ENCODE measurements at places on chromosomes 3 and 15. TPM values are rescaled to one million over a fixed set of nuclear protein-coding genes. Genes with fewer than 3 reads are reported as not detected.

DNA sequence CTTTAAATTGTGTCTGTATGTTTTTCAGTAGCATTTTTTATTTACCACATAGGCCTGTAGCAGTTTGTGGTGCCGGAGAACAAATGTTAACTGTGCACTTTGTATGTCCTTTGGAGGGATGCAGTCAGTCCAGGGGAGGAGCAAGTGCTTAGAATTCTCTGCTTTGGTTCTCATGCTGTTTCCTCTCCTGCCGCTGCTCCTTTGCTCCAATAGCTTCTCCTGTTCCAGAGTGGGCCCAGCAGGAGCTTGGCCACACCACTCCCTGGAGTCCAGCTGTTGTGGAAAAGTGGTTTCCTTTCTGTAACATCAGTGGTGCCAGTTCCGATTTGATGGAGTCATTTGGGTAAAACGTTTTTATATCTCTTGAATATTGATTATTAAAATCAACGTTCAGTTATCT is 16.6 kb downstream of the TICRR start:
- no peaks in the 10 kb centered on the region for H3K4me1 ChIP-seq
- H3K36me3 ChIP-seq: peaks cover 15% of the 10 kb centered on the region

DNA sequence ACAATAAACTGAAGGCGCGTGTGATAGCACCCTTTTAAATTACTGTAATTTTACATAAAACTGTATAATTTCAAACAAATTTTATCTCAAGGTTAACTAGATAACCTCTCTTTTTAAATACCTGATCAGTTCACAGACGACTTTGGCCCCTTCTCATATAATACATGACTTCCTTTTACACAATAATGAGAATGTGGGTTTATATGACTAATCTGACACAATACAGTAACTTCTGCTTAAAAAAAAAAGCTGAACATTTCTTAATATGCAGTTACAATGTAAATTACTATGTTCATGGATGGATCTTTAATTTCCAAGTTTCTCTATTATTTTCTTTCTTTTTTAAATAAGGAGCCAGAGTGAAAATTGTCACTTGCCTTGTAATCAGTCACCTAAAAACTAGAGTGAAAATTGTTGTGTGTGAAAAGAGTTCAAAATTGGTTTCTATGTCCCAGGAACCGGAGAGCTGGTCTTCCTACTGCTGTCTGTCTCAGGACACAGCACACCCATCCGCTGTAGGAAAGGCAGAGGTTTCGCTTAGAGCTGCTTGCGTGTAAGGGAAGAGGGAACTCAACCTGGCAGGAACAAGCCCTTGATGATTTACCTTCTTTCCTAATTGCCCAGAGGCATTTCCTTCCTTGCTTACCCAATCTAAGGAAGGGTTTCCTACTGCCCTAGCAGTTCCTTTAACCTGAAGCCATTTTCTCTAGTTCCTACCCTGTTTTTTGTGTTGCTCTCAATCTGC is 33.3 kb downstream of the PLD1 start:
- H3K27ac ChIP-seq: no peak overlapping the region
- no peaks in the 10 kb centered on the region for H3K27me3 ChIP-seq
- H3K4me1 ChIP-seq: no peaks in the 10 kb centered on the region
- H3K36me3 ChIP-seq: no peaks in the 10 kb centered on the region

LIPC gene
- not detected for total RNA-seq

- no peak for DNase-seq
These were observed 87.7 kb downstream of the NEO1 start for GRCh38 chr15:73139744-73140553.

DNA sequence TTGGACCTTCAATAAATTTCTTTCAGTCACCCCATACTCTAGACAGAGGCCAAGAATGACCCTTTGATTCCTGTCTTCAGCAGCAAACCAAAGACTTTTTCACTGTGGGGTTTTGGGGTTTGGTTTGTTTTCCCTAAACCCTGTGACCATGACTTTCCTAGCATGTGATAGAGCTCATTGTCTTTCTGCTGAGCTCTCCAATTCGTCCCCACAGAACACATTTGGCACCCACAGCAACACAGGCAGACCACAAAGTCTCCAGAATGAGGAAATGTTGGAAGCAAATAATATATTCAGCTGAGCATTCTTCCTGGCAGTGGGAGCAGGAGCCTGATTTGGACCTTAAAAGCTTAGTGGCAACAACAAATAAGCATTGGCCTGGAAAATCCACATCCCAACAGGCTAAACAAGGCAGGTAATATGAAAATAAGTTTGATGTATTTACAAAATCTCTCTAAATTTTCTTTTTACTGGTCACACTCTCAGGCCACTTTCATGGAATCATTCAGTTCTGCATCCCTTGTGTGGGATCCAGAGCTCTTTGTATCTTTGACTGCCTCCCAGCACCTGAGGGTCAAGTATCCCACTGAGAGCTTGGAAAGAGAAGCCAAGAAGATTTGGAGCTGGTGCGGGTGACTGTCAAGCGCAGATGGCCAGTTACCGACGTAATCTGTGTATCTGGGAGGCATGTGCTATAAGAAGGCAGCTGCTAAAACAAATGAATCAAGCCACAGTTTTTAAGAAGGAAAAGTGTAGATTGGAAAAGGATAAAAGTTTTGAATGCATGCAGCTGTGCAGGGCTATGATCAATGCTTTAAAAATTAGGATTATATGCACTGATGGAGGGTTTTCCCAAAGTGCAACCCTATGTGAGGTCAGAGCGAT is 36.5 kb upstream of the CPB1 start:
- H3K4me1 ChIP-seq: no peaks in the 10 kb centered on the region
- no peak overlapping the region for H3K27ac ChIP-seq
- peak; percentile 26 for DNase-seq
- H3K36me3 ChIP-seq: no peaks in the 10 kb centered on the region
- no peak overlapping the region for H3K4me3 ChIP-seq

DNA sequence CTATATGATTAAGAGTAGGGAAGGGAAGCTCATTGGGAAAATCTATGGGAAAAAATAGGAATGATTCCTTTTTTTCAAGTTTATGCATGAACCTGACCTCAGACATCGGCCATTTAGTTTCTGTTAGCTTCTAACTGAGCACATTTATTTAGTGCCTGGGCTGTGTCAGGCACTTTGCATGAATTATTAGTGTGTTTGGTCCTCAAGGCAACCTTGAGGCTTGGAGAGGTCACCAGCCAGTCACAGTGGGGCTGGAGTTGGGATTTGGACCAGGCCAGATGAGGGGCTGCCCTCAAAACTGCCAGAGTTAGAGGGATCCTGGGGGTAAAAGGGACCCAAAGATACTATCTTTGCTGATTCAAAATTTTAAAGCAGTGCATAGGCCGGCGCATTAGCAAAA is 8.1 kb downstream of the SIAH2 start:
- no peak for DNase-seq
- H3K27me3 ChIP-seq: no peaks in the 10 kb centered on the region
- H3K4me1 ChIP-seq: peaks cover 6% of the 10 kb centered on the region
- H3K36me3 ChIP-seq: no peaks in the 10 kb centered on the region

CCDC39 gene
- total RNA-seq: 3.3 TPM

DNA sequence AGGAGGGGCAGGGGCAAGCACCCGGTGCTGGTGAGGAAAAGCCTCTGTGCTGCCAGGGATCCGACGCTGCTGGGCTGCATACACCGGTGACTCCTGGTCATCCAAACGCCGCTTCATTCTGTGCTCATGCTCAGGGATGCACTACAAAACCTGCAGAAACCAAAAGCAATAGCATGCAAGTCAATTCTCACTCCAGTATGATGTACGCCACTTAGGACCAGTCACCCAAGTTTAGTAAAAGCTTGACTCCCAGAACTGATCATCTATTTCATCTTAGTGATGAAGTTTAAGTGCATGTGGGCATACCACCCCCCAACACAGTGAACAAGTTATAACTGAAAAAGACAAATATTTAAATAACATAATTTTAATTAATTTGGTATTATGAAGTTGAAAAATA is 21.2 kb downstream of the SIN3A start:
- H3K27me3 ChIP-seq: no peaks in the 10 kb centered on the region
- peaks cover 9% of the 10 kb centered on the region for H3K4me1 ChIP-seq
- H3K4me3 ChIP-seq: no peak overlapping the region
- H3K27ac ChIP-seq: no peak overlapping the region
- DNase-seq: no peak

- H3K4me1 ChIP-seq: no peaks in the 10 kb centered on the region
- H3K27me3 ChIP-seq: no peaks in the 10 kb centered on the region
- H3K4me3 ChIP-seq: no peak overlapping the region
- no peak for DNase-seq
These were observed 248.5 kb downstream of the ZMAT3 start for GRCh38 chr3:178823150-178823549.

DNA sequence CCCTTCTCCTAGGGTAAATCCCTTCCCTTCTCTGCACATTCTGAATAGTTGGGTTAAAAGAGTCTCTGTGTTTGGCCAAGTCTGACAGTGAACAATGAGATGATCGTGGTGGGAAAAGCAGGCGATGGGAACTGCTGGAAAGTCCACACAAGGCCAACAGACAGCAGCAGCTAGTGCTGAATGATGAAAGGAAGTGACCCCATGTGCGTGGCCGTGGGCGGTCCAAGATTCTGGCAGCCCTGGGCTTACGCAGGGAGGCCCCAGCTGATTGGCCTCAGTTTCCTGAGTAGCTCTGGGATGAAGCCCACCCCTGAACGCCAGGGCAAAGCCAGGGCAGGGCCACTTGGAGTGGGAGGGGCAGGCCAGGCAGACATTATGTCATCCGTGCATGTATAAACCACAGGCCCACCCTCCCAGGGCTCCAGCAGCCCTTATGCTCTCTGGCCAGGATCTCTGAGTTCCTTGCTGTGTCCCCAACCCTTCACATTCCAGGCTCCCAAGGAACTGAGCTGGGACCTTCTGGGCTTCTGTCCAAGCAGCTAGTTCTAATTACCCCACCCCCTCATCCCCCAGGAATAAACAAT is 57.8 kb downstream of the CDC25A start:
- no peaks in the 10 kb centered on the region for H3K27me3 ChIP-seq
- H3K36me3 ChIP-seq: no peaks in the 10 kb centered on the region
- no peak overlapping the region for H3K27ac ChIP-seq
- DNase-seq: no peak
- H3K4me1 ChIP-seq: peaks cover 8% of the 10 kb centered on the region

IQCF2 gene
- total RNA-seq: not detected

- H3K27ac ChIP-seq: no peak overlapping the region
- H3K27me3 ChIP-seq: no peaks in the 10 kb centered on the region
- no peak for DNase-seq
- no peak overlapping the region for H3K4me3 ChIP-seq
These were observed 101.6 kb downstream of the APBA2 start for GRCh38 chr15:28987337-28987736.

REC114 gene
- total RNA-seq: not detected

EHD4 gene
- total RNA-seq: 6.9 TPM

DNA sequence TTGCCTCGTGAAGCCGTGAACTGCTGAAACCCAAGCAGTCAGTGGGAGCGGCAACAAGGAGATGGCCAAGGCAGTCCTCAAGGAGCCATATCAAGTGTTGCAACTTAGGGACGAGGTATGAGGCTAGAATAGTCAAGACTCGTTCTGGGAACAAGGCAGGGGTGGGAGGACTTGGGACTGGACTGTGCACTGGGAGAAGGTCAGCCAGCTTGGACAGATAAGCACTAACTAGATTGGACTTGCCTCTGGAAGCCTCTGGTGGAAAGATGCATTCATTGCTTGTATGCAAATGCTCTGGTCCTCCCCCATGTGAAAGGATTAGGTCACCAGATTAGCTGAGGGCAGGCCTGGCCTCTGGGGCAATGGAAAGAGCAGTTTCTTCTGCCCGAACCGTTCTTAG is 123.3 kb upstream of the CTNNB1 start:
- DNase-seq: peak; percentile 53
- no peak overlapping the region for H3K4me3 ChIP-seq
- H3K27me3 ChIP-seq: no peaks in the 10 kb centered on the region
- no peak overlapping the region for H3K27ac ChIP-seq
- no peaks in the 10 kb centered on the region for H3K36me3 ChIP-seq

GRCh38 chr3:47261301-47261700 is 21.3 kb downstream of the KIF9 start:
- no peak overlapping the region for H3K4me3 ChIP-seq
- H3K27me3 ChIP-seq: no peaks in the 10 kb centered on the region
- DNase-seq: no peak
- peaks cover 4% of the 10 kb centered on the region for H3K4me1 ChIP-seq
- H3K36me3 ChIP-seq: no peaks in the 10 kb centered on the region

LRRC3B gene
- total RNA-seq: 8.2 TPM

DNA sequence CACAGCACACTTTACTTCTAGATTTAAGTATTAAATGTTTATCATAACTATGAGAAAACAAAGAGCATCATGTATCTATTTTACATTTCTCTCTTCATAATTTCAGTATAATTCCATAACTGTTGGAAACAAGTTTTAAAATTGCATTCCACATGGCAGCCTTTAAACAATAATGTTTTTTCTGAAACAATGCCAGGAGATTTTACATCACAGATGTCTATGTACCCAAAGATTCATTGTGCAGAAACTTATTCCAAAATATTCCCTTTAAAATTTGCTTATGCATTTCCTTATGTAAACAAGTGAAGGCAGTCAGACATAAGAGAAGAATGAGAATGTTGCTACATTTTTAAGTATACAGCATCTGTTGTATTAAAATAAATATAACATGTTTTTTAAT is 324.9 kb upstream of the COL8A1 start:
- H3K27me3 ChIP-seq: no peaks in the 10 kb centered on the region
- H3K27ac ChIP-seq: no peak overlapping the region
- DNase-seq: no peak
- H3K4me1 ChIP-seq: no peaks in the 10 kb centered on the region
- H3K36me3 ChIP-seq: no peaks in the 10 kb centered on the region

BFSP2 gene
- total RNA-seq: not detected

FBXL22 gene
- 0.71 TPM for total RNA-seq

- no peaks in the 10 kb centered on the region for H3K36me3 ChIP-seq
- no peak overlapping the region for H3K4me3 ChIP-seq
- no peak overlapping the region for H3K27ac ChIP-seq
- no peaks in the 10 kb centered on the region for H3K4me1 ChIP-seq
- H3K27me3 ChIP-seq: no peaks in the 10 kb centered on the region
- DNase-seq: no peak
These were observed 212.3 kb upstream of the NECTIN3 start for GRCh38 chr3:110859336-110859735.

TIMP4 gene
- 0.15 TPM for total RNA-seq

GRCh38 chr3:180990505-180990904 is 969 bp upstream of the DNAJC19 start:
- DNase-seq: no peak
- H3K27me3 ChIP-seq: no peaks in the 10 kb centered on the region
- H3K4me1 ChIP-seq: peaks cover 30% of the 10 kb centered on the region
- H3K4me3 ChIP-seq: peak overlapping the region; percentile 67

TF gene
- total RNA-seq: 0.77 TPM

GRCh38 chr3:127848131-127849129 is 26.1 kb upstream of the MGLL start:
- H3K4me3 ChIP-seq: no peak overlapping the region
- DNase-seq: no peak
- no peaks in the 10 kb centered on the region for H3K36me3 ChIP-seq
- no peak overlapping the region for H3K27ac ChIP-seq
- peaks cover 13% of the 10 kb centered on the region for H3K4me1 ChIP-seq

DUOXA1 gene
- not detected for total RNA-seq

SLC12A8 gene
- 4.6 TPM for total RNA-seq

GRCh38 chr3:140223631-140224030 is 288.6 kb downstream of the CLSTN2 start:
- H3K36me3 ChIP-seq: no peaks in the 10 kb centered on the region
- no peaks in the 10 kb centered on the region for H3K27me3 ChIP-seq

GP9 gene
- total RNA-seq: not detected

- no peaks in the 10 kb centered on the region for H3K36me3 ChIP-seq
- no peak overlapping the region for H3K4me3 ChIP-seq
- no peaks in the 10 kb centered on the region for H3K27me3 ChIP-seq
- no peak for DNase-seq
These were observed 410 bp downstream of the PRR23E start for GRCh38 chr3:127193341-127193740.

- DNase-seq: no peak
- no peak overlapping the region for H3K4me3 ChIP-seq
- no peaks in the 10 kb centered on the region for H3K4me1 ChIP-seq
- no peaks in the 10 kb centered on the region for H3K27me3 ChIP-seq
These were observed 125.1 kb downstream of the SUCLG2 start for GRCh38 chr3:67529337-67529736.
